ENCODE measurements at places on chromosomes 7 and 10.

GRCh38 chr10:74558403-74558802 is 268.0 kb upstream of the KAT6B start:
- no peak for DNase-seq

- DNase-seq: no peak
These were observed 82.5 kb upstream of the BAIAP2L1 start for GRCh38 chr7:98483276-98483963.

DNA sequence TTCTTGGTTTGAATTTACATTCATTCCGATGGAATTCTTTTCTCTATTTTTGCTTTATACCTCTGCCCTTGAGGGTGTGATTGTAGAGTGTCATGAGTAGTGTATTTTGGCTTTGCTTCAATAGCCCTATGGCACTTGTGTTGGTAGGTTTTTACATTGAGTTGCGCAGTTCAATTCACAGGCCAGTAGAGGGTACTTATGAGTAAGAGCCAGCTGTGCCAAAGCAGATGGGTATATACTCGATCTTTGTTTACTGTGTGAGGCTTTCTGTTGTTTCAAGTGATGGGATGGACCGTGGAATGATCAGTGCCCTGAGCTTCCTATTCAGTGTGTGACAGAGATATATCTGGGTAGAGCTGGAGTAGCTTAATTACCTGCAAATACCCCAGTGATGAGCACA is 4.3 kb upstream of the AKR1C3 start:
- DNase-seq: peak; percentile 56

DNA sequence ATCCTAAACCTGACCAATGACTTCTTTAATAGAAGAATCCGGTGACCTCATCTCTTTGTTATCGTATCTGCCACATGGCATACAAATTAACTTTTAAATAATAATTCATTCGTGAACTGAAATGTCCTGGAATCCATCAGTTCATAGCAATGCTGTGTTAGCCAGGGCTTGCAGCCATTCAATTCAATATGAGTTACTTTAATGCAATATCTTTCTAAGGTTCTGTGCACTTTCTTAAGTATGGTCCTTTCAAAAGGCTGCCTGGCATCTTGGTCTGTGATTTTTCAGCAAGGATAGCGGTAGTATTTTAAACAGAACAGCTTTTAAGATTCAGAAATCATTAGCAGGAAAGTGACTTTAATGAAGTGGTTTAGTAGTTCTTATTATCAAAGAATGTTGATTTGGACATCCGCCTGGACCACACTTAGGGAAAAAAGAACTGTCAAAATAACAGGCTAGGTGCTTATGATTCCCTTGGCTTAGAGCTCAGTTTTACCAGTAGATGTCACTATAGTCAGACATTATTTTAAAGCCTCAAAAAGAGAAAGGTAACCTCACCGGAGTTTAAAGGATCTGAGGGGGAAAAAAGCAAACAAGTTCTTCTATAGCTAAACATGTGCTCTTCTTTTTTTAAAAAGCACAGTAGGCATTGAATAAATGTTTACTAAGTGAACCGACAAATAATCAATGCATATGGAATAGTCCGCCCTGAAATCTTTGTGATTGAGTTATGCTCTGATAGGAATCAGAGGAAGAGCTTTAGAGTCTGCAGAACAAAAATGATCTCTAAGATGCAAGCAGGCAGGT is 22.7 kb downstream of the SLC35G1 start:
- DNase-seq: no peak

GRCh38 chr10:18229826-18230225 is 89.6 kb downstream of the CACNB2 start:
- DNase-seq: no peak

- DNase-seq: no peak
These were observed 51.0 kb downstream of the BAMBI start for GRCh38 chr10:28728366-28728765.

DNA sequence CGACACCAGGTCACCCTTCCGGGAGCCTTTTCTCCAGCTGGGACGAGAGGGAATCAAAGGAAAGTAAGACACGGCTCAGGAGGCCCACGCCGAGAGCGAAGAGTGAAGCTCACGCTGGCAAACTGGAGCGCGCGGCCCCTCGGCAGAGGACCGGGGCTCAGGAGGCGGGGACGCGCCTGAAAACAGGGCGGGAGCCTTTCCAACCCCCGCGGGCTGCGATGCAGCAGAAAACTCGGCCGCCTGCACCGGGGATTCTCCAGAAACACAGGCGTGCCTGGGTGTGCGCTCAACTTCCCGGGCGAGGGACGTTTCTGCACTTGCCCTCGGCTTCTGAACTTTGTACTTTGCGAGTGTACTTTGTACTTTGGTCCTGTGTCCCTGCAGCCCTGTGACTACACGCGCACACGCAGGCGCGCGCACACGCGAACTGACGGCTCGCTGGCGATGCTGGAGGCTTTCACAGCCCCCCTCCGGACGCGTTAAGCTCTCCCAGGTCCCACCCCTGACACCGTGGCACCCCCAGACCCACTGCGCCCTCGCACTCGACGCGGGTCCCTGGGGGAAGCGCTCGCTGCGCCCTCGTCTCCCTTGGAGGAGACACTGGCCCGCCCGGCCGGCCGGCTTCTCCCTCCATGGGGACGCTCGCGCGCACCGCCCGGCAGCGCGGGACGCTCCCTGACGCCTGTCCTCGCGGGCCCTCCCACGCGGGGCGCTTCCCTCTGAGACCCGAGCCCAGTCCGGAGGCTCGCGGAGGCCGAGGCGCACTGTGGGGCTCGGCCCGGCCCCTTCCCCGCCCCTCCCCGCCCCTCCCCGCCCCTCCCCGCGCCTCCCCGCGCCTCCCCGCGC is 588 bp upstream of the PAOX start:
- DNase-seq: peak; percentile 74

DNA sequence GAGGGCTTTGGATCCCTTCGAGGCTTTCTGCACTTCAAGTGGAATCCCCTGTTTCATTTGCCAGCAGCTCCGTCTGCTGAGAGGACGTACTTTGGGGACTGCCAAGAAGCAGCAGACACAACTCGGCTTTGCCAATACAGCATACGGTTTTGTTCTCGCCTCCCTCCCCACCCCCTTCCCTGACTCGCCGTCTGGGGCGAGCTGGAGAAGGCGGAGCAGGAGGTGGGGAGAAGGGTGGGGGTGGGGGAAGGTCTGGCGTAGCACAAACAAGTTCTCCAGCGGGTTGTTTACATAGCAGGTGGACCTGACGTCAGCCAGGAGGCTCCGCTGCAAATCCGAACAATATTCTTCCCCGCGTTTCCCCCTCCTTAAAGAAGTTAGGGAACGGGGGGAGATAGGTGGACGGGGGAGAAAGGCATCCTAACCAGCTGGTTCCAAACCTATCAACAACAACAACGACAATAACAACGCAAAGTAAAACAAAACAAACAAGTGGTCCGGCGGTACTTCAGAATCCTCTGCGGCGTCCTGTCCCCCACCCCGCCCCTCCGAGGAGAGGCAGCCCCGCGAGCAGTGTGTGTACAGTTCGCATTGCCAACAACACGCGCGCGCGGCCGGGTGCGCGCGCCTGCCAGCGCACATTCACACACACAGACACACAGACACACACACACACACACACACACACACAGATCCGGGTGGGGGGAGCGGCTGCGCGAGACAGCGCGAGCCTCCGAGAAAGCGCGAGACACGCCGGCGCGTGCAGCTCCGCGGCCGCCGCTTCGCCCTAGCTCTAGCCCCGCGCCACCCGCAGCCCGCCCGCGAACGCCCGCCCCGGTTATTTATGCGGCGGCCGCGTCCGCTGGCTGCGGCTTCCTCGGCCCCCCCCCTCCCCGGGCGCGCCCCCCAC is 167.0 kb upstream of the PPP1R3A start:
- DNase-seq: peak; percentile 93

- DNase-seq: no peak
These were observed 14.5 kb downstream of the SH2D4B start for GRCh38 chr10:80552151-80552646.

DNA sequence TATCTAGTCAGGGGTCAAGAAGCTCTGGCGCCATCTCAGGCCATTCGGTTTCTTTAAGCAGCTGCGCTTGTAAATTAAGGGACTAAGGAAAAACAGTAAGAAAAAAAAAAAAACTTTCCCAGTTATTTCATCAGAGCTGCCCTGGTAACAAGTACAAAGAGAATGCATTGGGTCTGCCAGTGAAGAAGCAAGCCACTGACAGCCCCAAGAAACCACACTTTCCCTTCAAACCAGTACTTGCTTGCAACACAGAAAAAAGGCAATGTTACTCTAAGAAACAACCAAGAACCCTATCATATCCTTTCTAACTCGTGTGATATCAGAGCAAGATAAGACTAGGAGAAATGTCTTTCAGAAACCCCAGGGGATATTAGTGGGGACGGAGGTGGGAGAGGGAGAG is 40.6 kb upstream of the AOAH start:
- no peak for DNase-seq

DNA sequence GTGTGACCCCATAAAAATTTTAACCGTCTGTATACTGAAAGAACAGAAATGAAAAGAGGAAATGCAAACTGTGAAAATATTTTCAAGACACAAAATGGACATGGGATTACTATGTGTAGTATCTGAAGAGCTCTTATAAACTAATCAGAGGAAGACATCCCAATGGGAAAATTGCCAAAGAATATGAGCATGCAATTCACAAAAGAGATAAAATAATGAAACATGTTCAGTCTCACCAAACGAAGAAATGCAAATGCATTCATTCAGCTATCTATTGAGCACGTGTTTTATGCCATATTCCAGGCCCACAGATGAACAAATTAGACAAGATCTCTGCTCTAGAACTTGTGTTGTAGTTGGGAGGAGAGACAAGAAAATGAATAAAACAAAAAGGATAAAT is 63.2 kb downstream of the NHLRC2 start:
- no peak for DNase-seq

GRCh38 chr10:91589015-91589657 is 43.7 kb downstream of the PPP1R3C start:
- peak; percentile 76 for DNase-seq

DNA sequence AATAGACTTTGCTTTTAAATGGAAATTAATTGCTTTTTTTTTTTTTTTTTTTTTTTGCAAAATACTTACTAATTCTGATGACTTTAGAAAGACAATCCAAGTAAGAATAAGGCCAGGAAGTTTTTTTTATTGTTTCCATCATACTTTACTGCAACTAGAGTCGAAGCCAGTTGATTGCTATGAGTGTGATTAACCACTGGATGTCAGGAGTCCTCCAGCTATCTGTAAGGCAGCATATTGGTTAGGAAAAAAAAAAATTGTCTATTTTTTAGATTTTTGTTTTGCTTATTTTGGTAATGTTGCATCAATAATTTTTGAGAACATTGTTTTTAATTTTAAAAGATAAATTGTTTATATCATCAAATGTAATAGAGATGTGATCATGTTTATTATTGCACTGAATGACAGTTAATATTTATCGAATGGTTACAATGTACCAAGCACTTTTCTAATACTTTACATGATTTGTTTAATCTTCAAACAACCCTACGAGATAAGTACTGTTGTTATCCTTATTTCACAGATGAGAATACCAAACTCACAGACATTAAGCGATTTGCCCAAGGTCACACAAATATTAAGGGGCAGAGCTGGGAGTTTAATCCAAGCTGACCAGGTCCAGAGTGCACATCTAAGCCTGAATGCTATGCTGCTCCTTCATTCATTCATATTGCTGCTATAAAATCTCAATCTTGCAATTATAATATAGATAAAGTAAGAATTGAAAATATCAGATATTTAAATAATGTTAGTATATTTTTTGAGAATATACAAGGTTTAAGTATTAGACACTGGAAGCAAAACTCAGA is 19.9 kb upstream of the LMOD2 start:
- DNase-seq: no peak

DNA sequence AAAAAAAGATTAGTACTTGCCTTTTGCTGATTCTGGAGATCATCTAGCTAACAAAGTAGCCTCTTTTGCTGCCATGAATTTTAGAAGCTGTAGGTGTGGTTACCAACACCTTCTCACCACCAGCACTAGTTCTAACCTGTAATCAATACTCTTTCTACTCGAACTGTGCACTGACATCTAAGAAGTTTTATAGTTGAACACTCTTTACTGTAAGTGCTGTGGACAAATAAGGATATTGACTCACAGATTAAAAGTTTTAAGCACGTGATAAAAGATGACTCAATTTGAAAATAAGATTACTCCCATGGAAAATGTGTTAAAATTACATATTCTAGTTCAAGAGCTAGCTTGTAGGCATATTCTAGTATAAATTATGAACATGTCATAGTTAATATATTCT is 89.9 kb downstream of the REEP3 start:
- no peak for DNase-seq

GRCh38 chr7:95126053-95126709 is 198.2 kb downstream of the PON1 start:
- no peak for DNase-seq

DNA sequence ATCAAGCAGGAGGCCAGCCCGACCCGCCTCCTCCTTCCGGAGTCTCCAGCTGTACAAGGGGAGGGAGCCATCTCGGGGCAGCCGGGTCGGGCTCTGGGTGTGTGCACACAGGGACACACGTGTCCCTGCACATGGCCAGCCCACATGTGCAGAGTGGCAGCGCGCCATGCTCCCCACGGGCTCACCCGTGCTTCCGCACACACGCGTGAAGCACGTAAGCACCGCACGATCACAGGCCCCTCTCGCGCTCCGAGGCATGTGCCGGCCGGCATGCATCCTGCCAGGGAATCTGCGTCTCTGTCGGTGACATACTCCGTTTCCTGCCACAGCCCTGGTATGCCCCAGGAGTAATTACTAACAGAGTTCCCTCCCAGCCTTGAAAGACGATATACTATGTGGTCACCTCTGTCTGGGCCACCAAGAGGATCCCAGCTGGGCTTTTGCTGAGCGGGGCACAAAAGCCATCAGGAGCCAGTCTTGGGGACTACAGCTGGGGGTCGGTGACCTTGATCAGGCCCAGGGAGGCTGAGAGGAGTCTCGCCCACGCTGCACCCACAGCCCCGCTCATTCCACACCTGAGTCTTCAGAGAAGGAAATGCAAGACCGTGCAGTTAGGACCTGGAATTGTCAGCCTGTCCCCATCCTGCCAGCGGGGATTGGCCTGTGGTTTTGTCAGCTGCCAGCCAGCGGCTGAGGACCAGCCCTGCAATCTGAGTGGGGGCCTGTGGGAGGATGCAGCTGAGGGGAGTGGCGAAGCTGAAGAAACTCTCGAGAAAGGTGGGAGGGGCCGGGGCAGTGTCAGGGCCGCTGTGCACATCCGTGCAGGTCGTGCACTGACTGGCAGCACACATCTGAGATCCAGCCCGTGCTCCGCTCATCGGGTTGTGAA is 11.0 kb upstream of the LFNG start:
- DNase-seq: peak; percentile 80

- DNase-seq: no peak
These were observed 280.1 kb downstream of the SKAP2 start for GRCh38 chr7:26584326-26584725.

GRCh38 chr7:47962262-47962661 is 14.0 kb upstream of the PKD1L1 start:
- no peak for DNase-seq

DNA sequence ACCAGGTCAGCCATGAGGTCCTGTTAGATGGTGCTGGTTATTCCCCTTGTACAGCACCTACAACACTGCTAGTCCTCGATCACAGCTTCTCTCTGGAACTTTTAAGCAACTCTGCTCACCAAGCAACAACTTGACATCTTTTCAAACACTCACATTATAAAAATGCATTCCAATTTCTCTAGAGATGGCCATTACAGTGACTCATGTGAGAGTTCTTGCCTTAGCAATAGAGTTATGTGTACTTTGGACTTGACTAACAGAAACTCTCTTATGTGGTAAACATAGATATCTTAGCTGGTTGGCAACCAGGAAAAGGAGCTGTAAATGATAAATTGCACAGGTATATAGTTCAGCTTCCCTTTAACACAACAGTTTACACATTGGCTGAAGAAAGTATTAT is 122.2 kb downstream of the PDE1C start:
- DNase-seq: no peak
